ENCODE measurements at places on chromosomes 6 and 20.

GRCh38 chr20:16707674-16708073 is 22.2 kb upstream of the SNRPB2 start:
- no peak for DNase-seq

DNA sequence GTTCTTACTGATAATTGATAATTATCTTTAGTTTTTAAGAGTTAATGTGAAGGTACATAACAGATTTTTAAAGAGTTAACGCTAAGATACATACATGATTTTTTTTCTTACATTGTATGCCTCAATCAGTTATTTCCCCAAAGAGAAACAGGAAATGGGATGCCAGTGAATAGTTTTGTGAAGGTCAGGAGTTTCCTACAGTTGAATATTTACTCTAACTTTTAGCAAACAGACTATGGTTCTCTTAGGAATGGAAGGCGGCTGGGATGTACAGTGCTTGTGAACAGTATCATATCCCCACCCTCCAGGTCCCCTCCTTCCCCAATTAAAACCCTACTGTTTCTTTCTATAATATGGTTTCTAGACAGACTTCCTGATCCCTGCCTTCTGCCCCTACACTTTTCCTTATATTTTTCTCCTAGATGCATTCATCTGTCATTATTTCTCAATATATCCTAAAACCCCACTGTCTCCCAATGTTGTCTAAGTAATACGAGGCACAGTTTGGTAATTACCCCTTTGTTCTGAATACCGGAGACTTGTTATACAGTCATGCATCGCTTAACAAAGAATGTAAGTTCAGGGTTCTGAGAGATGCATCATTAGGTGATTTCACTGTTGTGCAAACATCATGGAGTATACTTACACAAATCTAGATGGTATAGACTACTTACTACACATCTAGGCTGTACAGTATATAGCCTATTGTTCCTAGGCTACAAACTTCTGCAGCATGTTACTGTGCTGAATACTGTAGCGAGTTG is 29.2 kb downstream of the SLC35A1 start:
- no peak for DNase-seq

- DNase-seq: no peak
Measured at GRCh38 chr20:51796340-51796739, 6.0 kb downstream of the SALL4 start.

DNA sequence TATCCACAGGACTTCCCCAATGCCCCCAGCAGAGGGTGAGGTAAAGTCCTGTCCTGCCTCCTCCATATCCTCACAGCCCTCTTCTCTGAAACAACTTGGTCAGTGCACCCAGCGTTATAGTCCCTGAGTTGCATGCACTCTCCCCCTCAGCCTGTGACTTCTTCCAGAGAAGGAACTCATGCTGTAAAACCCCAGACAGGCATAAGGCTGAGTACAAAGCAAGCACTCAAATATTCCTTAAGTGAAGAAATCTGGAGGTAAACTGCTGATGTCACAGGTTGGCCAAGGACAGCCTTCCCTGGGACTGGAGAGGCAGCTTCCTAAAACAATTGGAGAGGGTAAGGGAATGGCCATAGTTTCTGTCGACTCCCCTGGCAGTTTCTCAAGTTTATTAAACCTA is 12.9 kb upstream of the SRPK1 start:
- DNase-seq: no peak

- DNase-seq: no peak
Measured at GRCh38 chr6:13846841-13847240, 32.5 kb upstream of the MCUR1 start.

- DNase-seq: no peak
Measured at GRCh38 chr6:98650941-98651340, 183.4 kb upstream of the POU3F2 start.

GRCh38 chr6:73180076-73180738 is 45.1 kb downstream of the KHDC1L start:
- DNase-seq: no peak

DNA sequence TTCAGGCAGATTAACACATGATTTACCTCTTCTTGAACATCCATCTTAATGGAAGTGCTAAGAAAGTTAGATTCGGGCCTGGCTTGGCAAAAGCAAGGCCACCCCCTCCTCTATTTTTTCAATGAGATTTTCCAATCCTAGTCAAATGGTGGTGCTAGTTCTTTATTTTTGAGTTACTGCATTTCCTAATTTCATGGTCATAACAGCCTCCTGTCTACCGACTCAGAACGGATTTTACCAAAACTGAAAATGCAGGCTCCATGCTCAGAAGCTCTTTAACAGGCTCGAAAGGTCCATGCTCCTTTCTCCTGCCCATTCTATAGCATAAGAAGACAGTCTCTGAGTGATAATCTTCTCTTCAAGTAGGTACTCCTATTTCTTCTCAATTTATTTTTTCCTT is 117.2 kb upstream of the ESR1 start:
- DNase-seq: no peak

DNA sequence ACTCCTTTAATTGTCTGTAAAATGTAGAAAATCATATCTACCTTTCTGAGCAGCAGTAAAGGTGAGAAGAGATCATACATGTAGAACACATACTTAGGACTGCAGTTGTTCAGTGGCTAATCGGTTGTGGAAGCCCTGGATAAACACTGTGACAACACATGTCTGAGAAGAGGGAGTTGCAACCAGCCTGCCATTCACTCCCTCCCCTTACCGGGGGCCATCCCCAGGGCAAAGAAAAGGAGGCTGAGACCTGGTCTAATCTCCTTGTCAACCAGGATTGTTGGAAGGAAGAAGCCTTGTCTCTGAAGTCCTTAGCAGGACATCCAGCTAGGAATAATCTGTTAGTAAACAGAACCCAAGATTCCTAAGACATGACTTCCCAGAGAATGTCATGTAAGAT is 462.5 kb upstream of the AGPAT4 start:
- no peak for DNase-seq

- no peak for DNase-seq
Measured at GRCh38 chr6:145070791-145071190, 664.5 kb downstream of the EPM2A start.

DNA sequence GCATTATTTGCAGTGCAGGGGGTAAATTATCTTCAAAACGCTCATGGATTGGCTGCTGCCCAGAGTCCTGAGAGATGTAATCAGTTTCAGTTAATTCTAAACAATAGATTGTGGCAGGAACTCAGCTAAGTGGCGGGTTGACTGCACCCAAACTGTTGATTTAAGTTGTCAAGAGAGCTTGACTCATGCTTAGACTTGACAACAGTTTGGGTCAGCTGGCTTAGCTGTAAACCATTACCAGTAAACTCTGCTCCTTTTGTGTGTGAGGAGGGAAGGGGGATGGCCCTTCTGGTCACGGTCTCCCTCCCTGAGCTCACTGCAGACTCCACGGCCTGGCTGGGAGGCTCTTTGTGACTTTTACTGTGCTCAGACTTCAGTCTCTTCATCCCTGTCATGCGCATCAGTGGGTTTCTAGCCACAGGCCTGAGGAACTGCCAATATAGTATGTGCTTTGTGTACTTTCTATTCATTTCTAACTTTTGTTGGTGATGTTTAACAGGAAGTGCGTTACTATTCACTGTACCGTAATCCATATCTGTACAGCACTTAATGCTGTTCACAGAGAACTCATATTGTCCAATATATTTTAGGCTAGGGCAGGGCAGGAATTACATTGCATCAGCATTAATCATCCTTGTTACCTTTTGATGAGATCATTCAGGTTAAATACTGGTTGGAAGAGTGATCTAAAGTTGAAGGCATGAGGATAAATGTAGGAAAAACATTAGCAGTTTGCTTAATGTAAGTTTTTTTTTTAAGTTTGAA is 488.3 kb downstream of the CDKAL1 start:
- peak; percentile 88 for DNase-seq

- DNase-seq: no peak
Measured at GRCh38 chr6:134379076-134379475, 61.2 kb upstream of the SGK1 start.

DNA sequence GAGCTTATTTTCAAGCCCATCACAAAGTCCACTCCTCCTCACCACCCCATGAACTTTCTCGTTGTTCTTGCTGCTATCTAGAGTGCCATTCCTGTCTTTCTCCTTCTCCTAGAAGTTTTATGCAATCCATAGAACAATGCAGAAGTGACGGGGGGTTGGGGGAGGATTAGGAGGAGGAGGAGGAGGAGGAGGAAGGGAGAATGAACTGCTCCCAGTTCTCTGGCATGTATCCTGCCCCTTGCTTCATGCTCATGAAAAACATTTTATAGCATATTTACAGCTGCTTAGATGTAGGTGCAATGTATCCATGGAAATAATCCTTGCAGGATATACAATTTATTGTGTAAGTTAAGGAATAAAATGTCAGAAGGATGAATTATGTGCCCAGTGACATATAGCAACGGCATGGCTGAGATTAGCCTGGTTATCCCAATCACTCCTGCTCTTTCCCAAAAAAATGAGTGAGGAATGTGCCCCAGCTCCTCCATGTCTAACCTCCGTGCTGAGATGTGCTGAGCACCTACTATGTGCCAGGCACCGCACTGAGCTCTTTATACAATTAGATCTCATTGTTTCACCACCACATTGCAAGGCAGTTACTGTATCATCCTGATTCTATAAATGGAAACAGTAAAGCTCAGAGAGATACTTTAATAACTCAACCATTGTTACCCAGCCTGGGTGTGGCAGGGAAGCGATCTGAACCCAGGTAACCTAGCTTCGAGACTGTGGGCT is 41.6 kb upstream of the TFAP2C start:
- DNase-seq: no peak

- DNase-seq: no peak
Measured at GRCh38 chr6:130903007-130903406, 75.8 kb downstream of the SMLR1 start.

DNA sequence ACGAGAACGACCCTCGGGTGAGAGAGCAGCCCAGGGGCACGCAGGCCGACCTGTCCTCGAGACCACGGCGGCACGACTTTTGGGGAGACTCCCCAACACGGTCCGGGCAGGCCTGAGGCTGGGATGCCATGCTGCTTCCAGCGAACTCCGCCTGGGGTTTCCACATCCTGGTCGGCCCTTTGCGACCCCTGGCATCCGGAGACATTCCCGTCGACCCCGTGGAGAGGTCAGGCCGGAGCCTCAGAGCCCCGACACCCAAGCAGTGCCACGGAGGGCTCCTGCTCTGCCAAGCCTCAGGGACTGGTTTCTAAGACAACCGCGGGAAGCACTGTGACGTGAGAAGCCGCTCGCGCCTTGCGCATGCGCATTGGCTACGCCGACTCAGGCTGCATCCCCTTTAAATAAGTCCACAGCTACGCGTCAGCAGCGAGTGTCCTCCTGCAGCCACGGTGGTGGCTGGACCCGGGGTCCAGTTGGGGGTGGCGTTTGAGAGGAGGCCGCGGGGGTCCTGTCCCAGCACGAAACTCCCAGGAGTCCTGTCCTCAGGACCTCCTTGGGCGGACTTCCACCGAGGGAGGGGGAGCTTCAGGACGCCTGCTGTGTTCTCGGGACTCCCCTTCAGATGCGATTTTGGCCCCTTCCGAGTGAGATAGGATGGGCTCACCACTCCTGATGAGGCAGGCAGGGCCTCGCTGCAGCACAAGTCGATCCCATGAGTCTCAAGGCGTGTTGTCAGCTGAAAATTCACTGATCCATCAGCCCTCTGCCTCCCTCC is 1089.3 kb upstream of the DEFB115 start:
- DNase-seq: no peak

- DNase-seq: no peak
Measured at GRCh38 chr20:32378461-32378860, 20.3 kb downstream of the ASXL1 start.

GRCh38 chr20:38667417-38667956 is 56.8 kb upstream of the SLC32A1 start:
- DNase-seq: no peak

- no peak for DNase-seq
Measured at GRCh38 chr20:49543858-49544437, 24.0 kb downstream of the PTGIS start.

- DNase-seq: no peak
Measured at GRCh38 chr6:146269482-146269881, 240.6 kb downstream of the GRM1 start.

DNA sequence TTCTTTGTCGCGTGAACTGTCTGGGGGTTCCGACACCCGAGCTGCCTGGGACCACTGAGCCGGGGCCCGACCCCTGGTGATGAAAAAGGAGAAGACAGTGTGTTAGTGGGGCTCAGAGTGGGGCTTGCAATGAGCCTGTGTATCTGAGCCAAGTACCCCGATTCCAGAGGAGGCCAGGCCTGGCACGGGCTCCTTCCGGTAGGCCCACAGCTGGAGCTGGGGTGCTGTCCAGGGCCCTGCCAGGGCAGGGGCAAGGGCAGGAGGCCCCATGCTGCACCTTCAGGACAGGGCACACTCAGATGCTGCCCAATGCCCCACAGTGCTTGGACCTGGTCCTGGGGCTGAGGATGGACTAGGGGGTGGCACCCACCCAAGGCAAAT is 89.4 kb downstream of the TAF4 start:
- no peak for DNase-seq

DNA sequence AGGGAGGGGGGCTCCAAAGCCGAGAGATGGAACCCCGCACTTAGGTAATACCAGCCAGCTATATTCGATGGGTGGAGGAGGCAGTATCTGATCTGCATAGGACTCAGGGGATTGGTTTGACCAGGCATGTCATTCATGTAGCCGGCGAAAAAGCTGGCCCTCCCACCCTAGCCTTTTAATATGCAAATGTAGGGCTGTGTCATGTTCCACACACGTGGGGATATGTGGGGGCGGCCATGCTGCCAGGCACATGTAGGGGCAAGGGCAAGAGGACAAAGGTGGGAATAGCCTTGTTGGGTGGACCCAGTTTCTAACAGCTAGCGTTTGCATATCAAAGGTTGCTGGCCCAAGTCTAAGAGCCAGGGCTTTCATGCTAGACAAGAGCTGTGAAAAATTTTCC is 39.1 kb upstream of the DDR1 start:
- no peak for DNase-seq

DNA sequence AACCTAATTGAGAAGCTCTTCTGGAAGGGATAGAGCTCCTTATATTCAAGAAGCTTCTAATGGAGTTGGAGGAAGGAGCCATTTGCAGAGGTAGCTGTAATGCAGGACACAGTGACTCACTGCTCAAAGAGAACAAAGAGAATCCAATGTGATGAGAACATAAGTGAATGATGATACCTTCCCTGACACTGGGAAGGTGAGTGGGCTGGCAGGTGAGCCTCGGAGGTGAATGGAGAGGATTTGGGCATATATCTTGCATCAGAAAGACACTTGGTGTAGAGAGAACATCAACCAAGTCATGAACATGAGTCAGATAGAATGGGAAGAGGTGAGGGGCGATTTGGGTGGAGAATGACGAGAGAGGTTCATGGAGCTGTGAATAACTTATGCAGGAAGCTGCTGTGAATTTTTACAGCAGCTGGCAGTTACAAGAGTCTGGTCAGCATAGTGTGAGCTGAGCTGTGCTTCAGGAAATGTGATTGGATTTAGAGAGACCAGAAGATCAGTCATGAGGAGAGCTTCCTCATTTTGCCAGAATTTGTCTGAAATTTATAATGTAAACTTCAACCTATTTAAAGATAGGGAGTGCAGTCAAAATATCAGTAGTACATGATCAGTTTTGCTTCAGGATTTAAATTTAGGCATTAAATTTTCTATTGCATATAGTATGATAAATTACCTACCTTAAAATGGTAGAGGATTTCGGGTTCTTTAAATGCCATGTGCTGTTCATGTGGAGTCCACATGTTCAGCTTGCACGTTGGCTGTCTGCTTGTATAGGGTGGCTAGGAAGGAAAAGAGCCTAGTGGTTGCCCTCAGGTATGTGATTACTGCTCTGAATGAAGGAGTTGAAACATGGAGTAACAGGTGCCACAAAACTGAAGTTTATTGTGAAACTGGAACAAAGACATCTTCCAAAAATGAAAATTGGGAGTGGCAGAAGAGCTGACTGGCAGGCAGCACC is 59.2 kb upstream of the KIF25 start:
- no peak for DNase-seq

GRCh38 chr6:24855395-24856245 is 56.9 kb upstream of the ARMH2 start:
- peak; percentile 51 for DNase-seq

Data from NCI-H1436 treated with DMSO at 0.1 percent for 48 hours (cell line).